ENCODE measurements at places on chromosomes 7 and 10.
A peak's percentile ranks its signal among the peaks of the same experiment; 100 is the strongest.

- DNase-seq, result no peak
These were observed 61.1 kb downstream of the KCNMA1 start for GRCh38 chr10:77576444-77577032.

GRCh38 chr7:22697876-22698606 lies 29.0 kb upstream of the IL6 start:
- DNase-seq, result peak; percentile 26

GRCh38 chr7:137742051-137742450 lies 104.7 kb downstream of the DGKI start:
- no peak for DNase-seq

DNA sequence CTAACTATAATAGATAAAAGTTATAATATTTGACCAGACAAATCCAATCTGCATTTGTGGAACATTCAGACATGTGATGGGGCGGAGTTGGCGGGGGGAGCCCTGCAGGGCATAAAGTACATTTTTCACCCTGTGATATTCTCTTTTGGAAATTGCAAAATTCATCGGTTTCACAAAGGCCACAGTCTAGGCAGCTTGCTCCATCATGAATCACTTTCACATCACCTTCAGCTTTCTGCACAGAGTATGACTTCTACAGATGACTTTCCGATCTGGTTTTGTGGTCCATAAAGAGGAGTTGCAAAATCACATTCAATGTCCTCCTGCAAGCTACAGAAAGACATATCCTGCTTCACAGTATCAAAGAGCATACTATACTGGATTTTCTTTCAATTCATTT lies 51.4 kb upstream of the APBB1IP start:
- DNase-seq, result no peak

GRCh38 chr7:12570534-12571461 lies at the start of gene SCIN:
Gene SCIN, plus strand, starts transcription at chr7:12570720. Its CDS starts 67 bp downstream, at chr7:12570787.
- DNase-seq, result peak; percentile 6

DNA sequence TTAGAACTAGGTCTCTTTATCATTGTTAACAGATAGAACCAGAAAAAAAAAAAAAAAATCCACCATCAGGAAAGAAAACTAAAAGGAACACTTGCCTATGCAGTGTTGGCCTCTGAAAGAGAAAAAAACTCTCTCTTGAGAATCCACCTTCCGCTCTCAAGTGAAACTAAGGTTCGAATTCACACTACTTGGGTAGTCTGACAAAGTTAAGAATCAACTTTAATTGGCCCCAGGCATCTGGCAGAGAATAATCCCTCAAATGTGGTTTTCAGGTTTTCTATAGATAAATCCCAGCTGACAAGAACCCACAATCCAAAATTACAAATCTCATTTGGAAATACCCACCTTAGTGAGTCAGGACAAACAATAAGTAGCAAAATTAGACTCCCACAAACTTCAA lies 199.7 kb upstream of the LRRN3 start:
- no peak for DNase-seq

DNA sequence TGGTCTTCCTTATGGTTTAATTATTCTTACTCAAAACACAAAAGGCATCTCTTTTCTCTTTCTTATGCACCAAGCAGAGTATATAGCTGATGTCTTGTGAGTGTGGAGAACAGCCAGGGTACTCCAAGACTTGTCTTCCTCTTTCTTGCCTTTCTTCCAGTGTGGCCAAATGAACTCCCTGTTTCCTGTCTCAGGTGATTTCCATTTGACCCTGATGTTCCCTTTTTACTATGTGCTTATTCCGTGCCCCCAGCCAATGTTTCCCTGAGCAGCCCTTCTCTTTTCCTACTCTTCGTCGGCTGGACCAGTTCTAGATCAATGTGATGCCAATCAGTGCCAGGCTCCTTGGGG lies 12.6 kb downstream of the OR9A4 start:
- no peak for DNase-seq

GRCh38 chr10:14379556-14380280 lies 49.0 kb upstream of the FRMD4A start:
- no peak for DNase-seq

Measured in activated T-helper 1 cell treated with anti-CD3 and anti-CD28 coated beads, Interleukin-12 subunit alpha, Interleukin-12 subunit beta, Interleukin-2, Interleukin-4 antibody, amounts not matched to agents 30 ng/mL and 10 ng/mL and 1 ng/mL, durations not matched to agents 14 hours and 24 hours and 36 hours (primary cell).